ENCODE measurements at places on chromosomes 16 and 17.
A peak's percentile ranks its signal among the peaks of the same experiment; 100 is the strongest.

DNA sequence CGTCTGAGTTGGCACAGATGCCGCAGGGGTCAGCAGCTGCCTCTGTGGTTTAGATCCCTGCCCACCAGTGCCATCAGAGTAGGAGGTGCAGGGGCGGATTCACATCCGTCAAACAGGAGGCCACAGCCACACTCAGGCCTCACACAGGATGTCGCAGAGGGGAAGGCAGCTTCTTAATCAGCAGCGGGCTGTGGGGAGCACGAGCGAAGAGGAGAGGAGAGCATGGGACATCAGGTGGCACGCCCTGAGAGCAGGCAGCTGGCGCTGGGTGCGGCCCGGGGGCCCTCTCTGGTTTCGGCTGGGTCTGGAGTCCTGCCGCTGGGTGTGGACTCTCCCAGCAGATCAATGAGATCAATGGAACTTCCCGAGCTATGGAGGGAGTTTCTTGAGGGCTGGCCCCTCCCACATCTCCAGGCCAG is 9.6 kb downstream of the LLGL2 start:
- peak; percentile 66 for DNase-seq

DNA sequence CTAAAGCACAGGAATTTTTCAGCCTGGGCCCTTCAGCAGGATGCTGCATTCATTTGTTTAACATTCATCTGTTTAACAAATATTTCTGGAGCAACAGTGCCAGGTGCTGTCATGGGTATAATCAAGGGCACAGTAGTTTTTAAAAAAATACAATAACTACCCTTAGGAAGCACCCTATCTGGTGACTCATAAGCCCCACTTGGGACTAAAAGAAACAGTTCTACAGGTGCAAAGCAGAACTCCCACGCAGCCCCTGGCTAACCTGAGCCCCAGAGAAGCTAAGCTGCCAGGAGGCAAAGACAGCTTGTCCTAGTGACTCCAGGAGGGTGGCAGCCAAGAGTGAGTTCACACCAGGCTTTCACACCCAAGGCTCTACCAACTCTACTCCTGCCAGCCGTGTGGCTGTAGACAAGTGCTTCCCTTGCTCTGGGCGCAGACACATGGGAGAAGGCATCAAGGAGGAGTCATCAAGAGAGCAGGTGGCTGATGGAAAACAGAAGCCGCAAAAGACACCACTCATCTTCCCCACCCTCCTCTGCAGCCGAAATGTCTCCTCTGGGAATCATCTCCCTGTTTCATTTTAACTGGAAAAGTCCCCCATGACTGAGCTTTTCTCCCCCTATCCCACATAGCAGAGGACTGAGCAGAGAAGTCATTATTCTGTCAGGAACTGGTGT is 14.4 kb downstream of the CUEDC1 start:
- DNase-seq, result no peak

DNA sequence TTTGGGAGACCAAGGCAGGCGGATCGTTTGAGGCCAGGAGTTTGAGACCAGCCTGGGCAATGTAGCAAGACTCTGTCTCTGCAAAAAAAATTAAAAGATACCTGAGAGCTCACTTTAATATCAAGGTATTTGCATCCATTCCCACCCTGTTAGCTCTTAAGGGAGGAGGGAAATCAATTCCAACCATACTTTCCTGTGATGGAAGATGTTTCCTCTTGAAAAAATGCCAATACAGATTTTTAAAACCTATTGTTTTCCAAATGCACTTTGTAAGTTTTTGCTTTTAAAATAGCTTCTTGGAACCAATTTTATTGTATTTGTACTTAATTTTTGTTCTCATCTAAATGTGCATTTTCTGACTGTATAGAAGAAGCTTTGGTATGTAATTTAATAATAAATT is 49.2 kb downstream of the GOSR1 start:
- DNase-seq, result no peak

GRCh38 chr17:44995436-44996001 is 27.4 kb upstream of the C1QL1 start:
- DNase-seq, result no peak

DNA sequence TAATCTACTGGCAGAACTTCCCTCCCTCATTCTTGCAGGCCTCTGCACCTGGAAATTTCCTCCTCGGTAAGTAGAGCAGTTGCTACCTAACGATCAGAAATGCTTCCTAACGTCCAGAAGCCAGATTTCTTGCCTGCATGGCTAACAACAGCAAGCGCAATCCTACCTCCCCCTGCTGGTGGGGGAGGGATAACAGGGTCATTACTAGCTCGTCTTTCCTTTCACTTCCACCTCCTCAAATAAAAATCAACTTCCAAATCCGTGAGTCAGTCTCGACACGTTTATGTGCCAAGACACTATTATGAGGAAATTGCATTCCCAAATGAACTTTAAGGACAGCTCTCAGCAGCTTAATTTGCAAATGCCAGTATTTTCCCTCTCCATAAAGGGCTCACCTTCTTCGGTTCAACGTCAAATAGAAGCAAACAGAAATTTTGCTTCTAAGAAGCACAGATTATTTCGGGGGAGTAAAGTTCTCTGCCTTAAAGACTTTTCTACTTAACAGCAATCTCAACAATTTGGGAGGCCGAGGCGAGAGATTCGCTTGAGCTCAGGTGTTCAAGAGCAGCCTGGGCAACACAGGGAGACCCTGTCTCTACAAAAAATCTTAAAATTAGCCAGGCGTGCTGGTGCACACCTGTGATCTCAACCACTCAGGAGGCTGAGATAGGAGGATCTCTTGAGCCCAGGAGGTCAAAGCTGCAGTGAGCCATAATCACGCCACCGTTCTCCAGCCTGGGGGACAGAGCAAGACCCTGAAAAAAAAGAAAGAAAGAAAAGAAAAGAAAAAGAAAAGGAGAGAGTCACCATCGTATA is 188.6 kb upstream of the PSMD7 start:
- peak; percentile 56 for DNase-seq

GRCh38 chr17:48529683-48530009 is 1.2 kb downstream of the HOXB1 start:
- no peak for DNase-seq

DNA sequence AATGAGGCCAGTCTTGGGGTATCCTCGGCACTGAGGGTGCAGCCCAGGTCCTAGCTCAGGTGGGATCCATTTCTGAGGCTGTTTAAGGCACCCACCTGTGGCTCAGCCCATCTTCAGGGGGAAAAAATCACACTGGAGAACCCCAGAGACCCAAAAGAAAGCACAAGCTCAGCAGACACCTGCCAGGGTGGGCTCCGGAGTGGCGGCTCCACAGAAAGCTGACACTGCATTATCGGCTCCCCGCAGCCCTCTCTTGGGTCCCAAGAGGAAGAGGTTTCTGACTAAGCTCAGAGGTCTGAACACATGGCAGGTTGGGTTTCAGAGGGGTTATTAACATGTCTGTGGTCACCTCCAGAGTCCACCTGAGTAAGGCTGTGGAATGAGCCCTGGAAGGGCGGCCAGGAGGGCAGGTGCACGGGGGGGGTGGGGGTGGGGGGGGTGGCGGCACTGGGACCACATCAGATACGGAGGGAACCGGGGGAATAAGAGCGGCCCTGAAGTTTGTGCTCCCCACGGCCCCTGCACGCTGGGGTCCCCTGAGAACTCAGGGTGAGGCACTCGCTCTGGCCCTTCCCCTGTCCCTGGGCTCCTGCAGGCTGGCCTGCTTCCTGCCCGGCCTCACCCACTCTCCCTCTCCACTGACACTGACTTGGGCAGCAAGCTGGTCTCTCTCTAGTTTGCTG is 79.5 kb downstream of the TIMM22 start:
- no peak for DNase-seq

DNA sequence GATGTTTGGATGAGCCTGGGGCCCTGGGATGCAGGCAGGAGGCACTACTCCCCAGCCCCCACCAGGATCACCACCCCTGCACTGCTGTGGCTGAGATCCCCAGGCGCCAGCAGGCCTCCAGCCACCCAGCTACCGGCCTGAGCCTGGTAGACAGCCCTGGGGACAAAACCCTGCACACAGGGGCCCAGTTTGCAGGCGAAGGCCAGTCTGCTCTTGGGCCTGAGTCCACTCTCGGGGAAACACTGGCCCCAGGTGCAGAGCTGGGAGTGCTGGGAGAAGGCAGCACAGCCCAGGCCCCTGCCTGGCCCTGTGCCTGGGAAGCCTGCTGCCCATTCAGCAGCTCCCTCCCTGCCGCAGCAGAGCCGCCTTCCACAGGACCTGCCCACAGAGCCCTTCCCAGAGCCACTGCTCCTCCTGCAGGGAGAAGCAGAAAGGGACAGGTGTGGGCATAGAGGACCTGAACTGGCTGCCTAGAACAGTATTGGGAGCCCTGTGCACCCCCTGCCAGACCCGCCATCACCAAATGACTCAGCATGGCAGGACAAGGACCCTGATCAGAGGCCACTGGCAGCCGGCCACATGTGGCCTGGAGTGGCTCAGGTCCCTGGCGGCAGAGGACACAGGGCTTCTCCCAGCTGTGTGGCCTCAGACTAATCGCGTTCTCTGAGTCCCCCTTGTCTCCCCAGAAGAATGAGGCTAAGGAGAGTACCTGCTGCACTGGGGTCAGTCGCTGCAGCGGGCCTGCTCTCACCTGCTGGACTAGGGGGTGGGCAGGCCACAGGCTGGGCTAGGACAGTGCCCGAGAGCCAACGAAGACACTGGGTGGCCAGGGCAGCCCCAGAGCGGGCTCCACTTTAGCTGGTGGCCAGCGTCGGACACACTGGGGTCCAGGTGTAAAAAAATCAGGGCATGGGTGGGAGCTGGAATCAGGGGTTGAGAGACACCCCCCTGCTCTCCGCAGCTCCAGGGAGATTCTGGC is 10.7 kb downstream of the MSRB1 start:
- no peak for DNase-seq

DNA sequence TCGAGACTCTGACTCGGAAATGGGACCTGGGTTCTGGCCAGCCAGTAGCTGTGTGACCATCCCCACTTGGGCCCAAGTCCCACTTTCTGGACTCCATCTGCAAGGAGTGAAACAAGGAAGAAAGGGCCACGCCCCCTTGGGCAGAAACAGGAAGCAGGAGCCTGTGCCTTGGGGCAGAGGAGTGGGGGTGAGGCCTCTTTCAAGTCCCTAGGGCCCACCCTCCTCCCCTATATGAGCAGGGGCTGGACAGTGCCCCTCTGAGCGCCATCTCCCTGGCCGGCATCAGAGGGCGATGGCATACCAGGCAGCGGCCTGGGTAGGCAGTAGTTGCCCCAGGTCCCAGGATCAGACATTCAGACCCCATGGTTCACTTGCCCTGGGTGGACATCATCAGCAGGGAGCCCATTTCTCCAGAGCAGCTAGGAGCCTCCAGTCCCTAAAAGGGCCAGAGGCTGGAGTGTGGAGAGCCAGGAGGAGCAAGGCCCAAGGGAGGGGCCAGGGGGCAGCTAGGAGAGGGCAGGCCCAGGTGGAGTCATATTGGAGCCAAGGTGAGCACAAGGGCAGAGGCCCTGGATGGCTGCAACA is 7.1 kb downstream of the BCAR1 start:
- DNase-seq, result no peak

- no peak for DNase-seq
These were observed 432.6 kb downstream of the TOX3 start for GRCh38 chr16:52114379-52114778.

DNA sequence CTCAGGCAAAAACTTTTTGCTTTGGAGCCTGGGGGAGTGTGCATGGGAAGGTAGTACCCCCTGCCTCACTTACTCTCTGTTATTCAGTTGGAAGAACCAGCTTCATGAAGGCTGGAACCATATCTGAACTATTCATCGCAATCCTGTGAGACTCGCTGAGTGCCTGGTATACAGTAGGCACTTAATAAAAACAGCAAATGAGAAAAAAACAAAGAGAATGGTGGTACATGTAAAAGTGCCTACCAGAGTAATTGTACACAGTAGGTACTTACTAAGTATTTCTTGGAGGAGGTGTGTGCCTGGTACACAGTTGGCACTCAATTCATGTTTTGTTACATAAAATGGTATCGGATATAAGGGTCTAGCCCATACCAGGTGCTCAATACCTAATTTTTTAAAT is 75.2 kb downstream of the MYH11 start:
- no peak for DNase-seq

DNA sequence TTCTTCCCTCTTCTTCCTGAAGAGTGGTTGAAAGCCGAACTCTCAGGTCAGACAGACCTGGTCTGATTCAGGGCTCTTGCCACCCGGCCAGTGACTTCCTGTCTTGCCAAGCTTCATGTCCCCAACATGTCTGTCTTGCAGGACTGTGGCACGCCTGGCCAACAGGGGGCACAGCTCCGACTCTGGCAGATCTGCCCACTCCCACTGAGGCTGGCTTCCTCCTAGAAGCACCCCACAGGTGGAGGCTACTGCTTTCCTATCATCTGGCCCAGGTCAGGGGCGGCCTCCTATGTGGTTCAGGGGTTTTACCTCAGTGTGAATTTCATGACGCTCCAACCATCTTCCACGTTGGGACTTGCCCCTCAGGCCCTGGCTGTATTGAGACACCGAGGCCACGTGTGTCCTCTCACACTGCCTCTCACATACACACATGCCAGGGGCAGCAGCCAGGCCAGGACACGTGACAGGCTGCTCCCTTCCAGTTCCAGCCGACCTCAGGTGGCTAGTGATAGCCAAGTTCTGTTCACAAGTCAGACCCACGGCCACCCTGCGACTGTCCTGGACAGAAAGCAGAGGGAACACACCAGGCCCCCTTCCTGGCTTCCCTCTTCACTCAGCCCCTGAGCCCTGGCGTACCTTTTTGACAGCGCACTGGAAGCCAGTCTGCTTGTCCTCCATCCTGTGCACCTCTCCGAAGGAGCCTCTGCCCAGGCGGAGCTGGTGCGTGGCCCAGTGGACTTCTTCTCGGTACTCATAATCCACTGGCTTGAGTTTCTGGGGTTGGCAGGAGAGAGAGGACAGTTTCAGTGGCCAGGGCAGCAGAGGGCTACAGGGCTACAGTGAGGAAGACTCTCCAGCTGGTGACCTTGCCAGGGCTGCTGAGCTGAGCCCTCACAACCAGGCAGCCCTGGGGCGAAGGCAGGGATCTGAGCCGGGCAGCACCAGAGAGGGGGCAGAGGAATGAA is 22.6 kb upstream of the SPATA32 start:
- peak; percentile 31 for DNase-seq

GRCh38 chr16:69107316-69107962 is 2.0 kb downstream of the HAS3 start:
- DNase-seq, result peak; percentile 25

- DNase-seq, result no peak
These were observed 107.6 kb downstream of the TTC19 start for GRCh38 chr17:16107165-16107770.

GRCh38 chr16:22661161-22661647 is 150.5 kb downstream of the NPIPB5 start:
- DNase-seq, result no peak

DNA sequence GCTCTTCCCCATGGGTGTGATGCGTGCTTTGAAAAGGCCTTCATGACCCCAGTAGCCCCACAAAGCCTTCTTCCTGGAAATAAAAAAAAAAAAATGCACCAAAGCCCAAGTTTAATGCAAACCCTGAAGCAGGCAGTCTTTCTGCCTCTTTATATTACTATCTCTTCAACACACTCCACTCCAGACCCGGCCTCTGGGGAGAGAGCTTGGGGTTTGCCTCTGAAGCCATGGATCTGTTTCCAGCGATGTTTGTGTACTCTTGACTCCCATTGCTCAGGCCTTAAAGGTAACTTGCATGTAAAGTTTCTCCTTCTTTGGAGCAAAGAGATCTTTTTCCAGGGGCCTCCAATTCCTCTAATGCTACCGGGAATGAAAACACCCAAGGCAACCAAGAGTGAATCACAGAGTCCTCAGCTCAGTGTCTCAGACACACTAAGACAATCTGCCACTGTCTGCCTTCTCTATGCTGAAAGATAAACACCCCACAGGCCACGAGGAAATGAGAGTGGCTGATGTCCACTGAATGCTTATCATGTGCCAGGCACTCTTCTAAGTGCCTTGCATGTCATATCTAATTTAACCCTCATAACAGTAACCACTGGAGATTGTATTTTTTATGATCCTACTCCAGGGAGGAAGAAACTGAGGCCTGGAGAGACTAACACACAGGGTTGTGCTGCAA is 56.4 kb upstream of the AKTIP start:
- no peak for DNase-seq

GRCh38 chr17:66963521-66963908 is 992 bp upstream of the CACNG4 start:
- no peak for DNase-seq

All from common myeloid progenitor, CD34-positive (primary cell).